ENCODE measurements at places on chromosomes 7 and 10.
A peak's percentile ranks its signal among the peaks of the same experiment; 100 is the strongest.

DNA sequence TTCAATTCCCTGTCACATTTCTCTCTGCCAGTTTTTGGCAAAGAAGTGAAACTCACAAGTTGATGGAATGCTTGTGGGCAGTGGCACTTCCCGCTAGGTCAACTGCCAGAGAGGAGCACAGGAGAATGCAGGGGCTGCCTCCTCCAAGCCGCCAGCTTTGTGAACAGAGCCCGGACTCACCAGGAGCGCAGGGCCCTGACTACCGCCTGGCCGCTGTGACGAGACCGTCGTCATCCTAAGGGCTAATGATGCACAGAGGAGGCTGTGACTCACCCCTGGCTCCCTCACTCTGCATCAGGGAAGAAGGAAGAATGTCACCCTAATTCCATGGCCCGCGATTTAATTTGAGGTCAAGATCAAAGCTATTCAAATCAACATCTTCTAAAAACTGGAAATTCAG is 123.9 kb downstream of the TAX1BP1 start:
- no peak for DNase-seq

DNA sequence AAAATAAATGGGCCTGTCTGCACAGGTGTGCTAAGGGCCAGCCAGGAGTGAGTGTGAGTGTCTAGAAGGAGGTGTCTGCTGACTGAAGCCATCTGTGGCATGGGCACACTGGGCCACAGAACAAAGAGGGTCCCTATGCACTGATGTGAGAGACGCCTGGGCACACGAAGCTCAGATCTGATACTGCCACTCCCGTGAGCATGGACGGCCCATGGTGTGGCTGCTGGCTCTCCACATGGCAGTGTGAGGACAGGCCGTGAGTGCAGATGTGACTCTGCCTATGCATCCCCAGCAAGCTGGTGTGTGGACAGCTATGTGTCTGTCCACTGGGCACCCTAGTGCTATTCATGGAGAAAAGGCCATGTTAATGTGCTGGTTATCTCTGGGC is 12.8 kb upstream of the MYL7 start:
- DNase-seq, result no peak

GRCh38 chr7:1026721-1027161 is 17.6 kb upstream of the GPR146 start:
- DNase-seq, result no peak

GRCh38 chr7:4479367-4480039 is 202.6 kb upstream of the FOXK1 start:
- no peak for DNase-seq

GRCh38 chr7:116588641-116589594 is 64.1 kb downstream of the CAV1 start:
- peak; percentile 21 for DNase-seq

GRCh38 chr7:93148144-93148543 is at the start of gene SAMD9L:
Gene SAMD9L (minus strand): TSS chr7:93148385. CDS start chr7:93135971, 12,414 bp downstream.
- peak; percentile 27 for DNase-seq

DNA sequence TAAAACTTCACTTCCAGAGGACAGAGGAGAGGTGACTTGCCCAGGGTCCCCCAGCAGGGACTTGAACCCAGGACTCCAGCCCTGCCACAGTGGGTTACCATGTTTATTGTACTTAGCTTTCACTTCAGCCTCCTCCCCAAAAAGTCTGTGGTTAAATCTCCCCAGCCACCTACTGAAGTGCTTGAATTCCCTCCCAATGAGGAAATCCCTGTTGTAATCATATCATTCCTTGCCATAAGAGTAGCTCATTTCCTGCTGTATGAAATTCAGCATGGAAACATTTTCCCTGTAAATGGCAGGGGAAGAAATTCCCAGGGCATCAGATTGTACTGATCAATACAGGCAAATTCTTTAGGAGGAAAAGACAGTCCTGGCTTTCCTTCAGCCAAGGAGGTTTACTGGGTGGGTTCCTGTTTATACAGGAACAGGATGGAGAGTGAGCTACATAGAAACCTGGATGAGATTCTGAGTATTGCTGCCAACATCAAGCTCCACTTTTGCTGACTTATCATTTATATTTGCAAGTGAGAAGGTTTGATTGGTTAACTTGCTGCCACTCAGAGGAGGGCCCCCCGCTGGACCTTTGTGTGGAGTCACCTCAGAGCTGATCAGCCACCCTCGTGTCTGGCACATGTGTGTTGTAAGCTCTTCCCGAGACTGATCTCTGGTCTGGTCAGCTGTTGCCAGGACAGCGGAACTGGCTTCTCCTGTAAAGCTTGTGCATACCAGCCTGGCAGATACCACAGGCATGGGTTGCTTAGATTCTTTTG is 16.4 kb upstream of the PDZD8 start:
- DNase-seq, result no peak

- DNase-seq, result no peak
Observed at GRCh38 chr7:152760854-152761748, 1.5 kb downstream of the ACTR3B start.

DNA sequence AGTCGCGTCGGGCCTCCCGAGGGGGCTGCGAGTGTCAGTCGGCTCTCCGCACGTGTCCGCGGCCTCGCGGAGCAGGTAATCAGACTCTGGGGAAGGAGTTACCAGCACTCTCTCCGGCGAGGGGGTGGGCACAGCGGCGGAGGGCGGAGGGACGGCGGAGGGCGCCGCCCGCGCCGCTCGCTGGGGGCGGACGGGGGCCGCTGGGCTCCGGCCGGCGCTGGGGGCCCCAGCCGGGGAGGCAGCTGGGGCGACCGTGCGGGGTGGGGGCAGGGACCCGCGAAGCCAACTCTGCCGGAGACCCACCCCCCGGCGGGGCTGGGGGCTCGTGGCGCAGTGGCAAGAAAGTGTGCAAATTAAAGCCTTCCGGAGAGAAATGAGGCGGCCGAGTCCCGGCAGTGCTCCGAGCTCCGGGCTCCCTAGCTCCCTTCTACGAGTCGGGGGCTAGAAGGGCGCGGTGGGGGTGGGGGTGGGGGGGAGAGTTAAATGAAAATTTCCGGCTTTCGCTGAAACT is at the start of gene CDK6:
Gene CDK6, minus strand, starts transcription at position 85 of the 511 bp plus-strand sequence. CDS start 3,250 bp downstream, outside the sequence.
- peak; percentile 54 for DNase-seq

DNA sequence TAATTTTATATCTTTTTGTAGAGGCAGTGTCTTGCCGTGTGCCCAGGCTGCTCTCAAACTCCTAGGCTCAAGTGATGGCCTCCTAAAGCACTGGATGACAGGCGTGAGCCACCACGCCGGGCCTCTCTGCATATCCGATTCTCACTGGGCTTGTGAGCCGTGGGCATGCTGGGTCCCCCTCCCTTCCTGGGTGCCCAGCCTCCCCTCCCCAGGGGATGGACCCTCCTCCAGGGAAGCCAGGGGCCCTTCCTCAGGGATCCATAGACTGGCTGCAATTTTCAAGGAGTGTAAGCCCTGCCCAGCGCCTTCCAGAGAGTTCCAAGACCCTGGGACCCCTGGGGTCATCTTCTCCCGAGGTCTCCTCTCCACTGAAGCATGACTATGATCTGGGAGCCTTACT is 23.7 kb upstream of the ELFN1 start:
- no peak for DNase-seq

- no peak for DNase-seq
Observed at GRCh38 chr7:121038717-121039509, 50.4 kb downstream of the CPED1 start.

GRCh38 chr10:22977751-22978150 is 49.9 kb downstream of the ARMC3 start:
- no peak for DNase-seq

Measured in CD4-positive, alpha-beta T cell treated with Interleukin-6 at 100 ng/mL for 8 hours (primary cell).